Bronchial smooth muscle cell (primary cell): ENCODE measurements at places on chromosomes 7 and 10. TPM values are rescaled to one million over a fixed set of nuclear protein-coding genes. Genes with fewer than 3 reads are reported as not detected.

Gene PDK4
- total RNA-seq = 0.47 and 0.94 TPM in 2 replicates

Gene OR9A2
- not detected in 2 replicates for total RNA-seq

Gene PRF1
- total RNA-seq = not detected in 2 replicates

Gene IL2RA
- total RNA-seq = not detected in 2 replicates

Gene MSMB
- total RNA-seq = not detected in 2 replicates

Gene ODAD2
- total RNA-seq = under 0.01 and 0.32 TPM in 2 replicates

Gene ANKRD1
- 0.16 and 0.43 TPM in 2 replicates for total RNA-seq

Gene FKBP9
- total RNA-seq = 428 and 556 TPM in 2 replicates

Gene PROSER2
- total RNA-seq = 0.95 and 1.2 TPM in 2 replicates

Gene LIPN
- not detected in 2 replicates for total RNA-seq

Gene SLC13A1
- total RNA-seq = not detected in 2 replicates

Gene SLC26A3
- total RNA-seq = not detected in 2 replicates

Gene RPEL1
- total RNA-seq = under 0.01 TPM in 1 of 2 replicates, not detected in the other

Gene HECW1
- under 0.01 and 0.79 TPM in 2 replicates for total RNA-seq

Gene ZNF438
- total RNA-seq = 3.0 and 3.3 TPM in 2 replicates

Gene HOXA7
- total RNA-seq = under 0.01 TPM in 1 of 2 replicates, not detected in the other

Gene ANKRD7
- total RNA-seq = 1.6 and 2.0 TPM in 2 replicates

Gene INHBA
- 5.0 and 7.9 TPM in 2 replicates for total RNA-seq

Gene RARRES2
- total RNA-seq = 2.4 and 11.5 TPM in 2 replicates

Gene TNRC18
- 29.5 and 35.5 TPM in 2 replicates for total RNA-seq

Gene FEZF1
- not detected in 2 replicates for total RNA-seq

Gene PILRA
- 0.26 and 0.32 TPM in 2 replicates for total RNA-seq

Gene FAM25C
- total RNA-seq = not detected in 2 replicates

Gene IGF2BP3
- 21.9 and 52.6 TPM in 2 replicates for total RNA-seq

Gene PPP3CB
- total RNA-seq = 22.8 and 27.6 TPM in 2 replicates

Gene SUN3
- total RNA-seq = not detected in 2 replicates

Gene SBDS
- 62.5 and 63.7 TPM in 2 replicates for total RNA-seq

Gene MMRN2
- total RNA-seq = 1.5 and 4.6 TPM in 2 replicates

Gene CFAP43
- 0.16 and 0.52 TPM in 2 replicates for total RNA-seq

Gene PAX2
- not detected in 2 replicates for total RNA-seq

Gene CPA2
- total RNA-seq = under 0.01 TPM in 1 of 2 replicates, not detected in the other
